Activated CD4-positive, alpha-beta T cell treated with anti-CD3 and anti-CD28 coated beads, Interleukin-2, amount 50 U/mL, for 48 hours (primary cell): ENCODE measurements at places on chromosomes 16 and 17.
A peak's percentile ranks its signal among the peaks of the same experiment; 100 is the strongest.

- no peak for DNase-seq
Observed at GRCh38 chr17:19304751-19305150, 57.8 kb downstream of the B9D1 start.

- no peak for DNase-seq
Observed at GRCh38 chr17:12618557-12618956, 47.1 kb upstream of the MYOCD start.

- peak; percentile 54 for DNase-seq
Observed at GRCh38 chr16:11245988-11246387, 10.0 kb downstream of the SOCS1 start.

GRCh38 chr17:72985882-72986720, 106.4 kb downstream of the SLC39A11 start:
- DNase-seq: peak; percentile 67

DNA sequence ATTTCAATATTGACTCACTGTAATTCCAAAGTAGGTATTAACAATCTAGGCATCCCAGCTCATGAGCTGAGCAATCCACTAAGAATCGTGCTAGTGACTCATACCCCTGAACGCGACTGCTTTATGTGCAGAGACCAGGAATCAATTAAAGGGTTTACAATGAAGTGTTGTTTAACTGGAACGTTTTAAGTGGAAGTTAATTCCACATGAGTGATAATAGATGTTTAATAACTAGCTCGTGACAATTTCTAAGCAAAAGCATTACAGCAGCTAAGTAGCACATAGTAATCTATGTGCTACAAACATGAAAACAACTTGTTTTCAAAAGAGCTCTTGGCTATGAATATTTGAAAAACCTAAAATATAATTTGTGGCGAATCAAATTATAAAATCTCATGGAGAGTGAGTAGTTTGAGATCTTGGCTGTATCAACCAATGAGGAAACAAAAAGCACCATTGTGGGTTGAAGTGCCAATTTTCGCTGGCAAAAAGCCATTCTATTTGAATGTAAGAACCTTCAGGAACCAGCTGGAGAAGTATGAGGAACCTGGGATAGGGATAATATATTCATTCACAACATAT, 9.4 kb downstream of the GJC1 start:
- no peak for DNase-seq

GRCh38 chr16:2999929-3000328, 12.8 kb upstream of the CLDN9 start:
- no peak for DNase-seq

DNA sequence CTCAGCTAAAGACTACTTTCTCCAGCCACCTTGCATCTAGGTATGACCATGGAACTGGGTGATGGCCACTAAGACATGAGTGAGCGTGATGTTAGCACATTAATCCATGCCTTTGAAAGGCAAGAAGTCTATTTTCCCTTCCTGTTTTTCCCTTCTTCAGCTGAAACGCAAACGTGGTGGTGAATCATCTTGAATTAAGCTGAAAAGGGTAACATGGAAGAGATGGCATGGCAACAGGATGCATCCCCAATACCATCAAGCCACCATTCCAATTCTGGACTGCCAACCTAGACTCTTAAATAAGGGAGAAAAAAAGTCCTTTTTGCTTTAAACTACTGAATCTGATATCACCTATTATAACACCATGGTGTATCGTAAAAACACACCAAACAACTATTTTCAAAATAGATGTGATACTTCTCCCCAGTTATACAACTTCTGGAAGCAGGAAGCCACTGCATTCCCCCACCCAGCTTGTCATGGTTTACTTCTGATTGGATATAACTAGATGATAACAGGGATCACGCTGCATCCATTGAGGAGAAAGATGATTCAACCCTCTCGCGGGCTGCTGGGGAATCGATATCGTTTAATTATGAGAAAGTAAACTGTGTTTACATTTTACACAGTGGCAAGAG, 368.6 kb downstream of the CDH13 start:
- DNase-seq: no peak

GRCh38 chr17:36602030-36602748, 806 bp downstream of the MRM1 start:
- DNase-seq: peak; percentile 28

DNA sequence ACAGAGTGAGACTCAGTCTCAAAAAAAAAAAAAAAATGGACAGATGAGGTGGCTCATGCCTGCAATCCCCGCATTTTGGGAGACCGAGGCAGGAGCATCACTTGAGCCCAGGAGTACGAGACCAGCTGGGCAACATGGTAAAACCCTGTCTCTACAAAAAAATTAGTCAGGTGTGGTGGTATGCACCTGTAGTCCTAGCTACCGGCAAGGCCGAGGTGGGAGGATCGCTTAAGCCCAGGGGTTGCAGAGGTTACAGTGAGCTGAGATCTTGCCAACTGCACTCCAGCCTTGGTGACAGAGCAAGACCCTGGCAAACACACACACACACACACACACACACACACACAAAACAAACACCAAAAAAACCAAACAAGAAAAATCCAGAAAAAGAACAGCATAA, 7.7 kb upstream of the ENGASE start:
- DNase-seq: no peak

GRCh38 chr17:14296166-14296910, 4.5 kb upstream of the HS3ST3B1 start:
- DNase-seq: no peak

GRCh38 chr17:72142614-72143013, 21.8 kb downstream of the SOX9 start:
- no peak for DNase-seq

GRCh38 chr16:69064124-69064763, 41.2 kb upstream of the HAS3 start:
- DNase-seq: no peak
